ENCODE measurements at places on chromosomes 4 and X. TPM values are rescaled to one million over a fixed set of nuclear protein-coding genes. Genes with fewer than 3 reads are reported as not detected.

Gene NSUN7
- total RNA-seq, result 10.4 TPM

Gene AKAP4
- total RNA-seq, result not detected

Gene ASMTL
- total RNA-seq, result 14.0 TPM

Gene UVSSA
- 15.1 TPM for total RNA-seq

Gene VEGFC
- total RNA-seq, result not detected

Gene ANOS1
- total RNA-seq, result 2.0 TPM

Gene EGF
- 0.37 TPM for total RNA-seq

Gene HOPX
- total RNA-seq, result 13.5 TPM

- H3K4me3 ChIP-seq, result no peak overlapping the region
- H3K36me3 ChIP-seq, result no peaks in the 10 kb centered on the region
- H3K27ac ChIP-seq, result no peak overlapping the region
- no peaks in the 10 kb centered on the region for H3K27me3 ChIP-seq
- no peak for DNase-seq
Measured at GRCh38 chr4:114875630-114876029, 237.8 kb downstream of the NDST4 start.

DNA sequence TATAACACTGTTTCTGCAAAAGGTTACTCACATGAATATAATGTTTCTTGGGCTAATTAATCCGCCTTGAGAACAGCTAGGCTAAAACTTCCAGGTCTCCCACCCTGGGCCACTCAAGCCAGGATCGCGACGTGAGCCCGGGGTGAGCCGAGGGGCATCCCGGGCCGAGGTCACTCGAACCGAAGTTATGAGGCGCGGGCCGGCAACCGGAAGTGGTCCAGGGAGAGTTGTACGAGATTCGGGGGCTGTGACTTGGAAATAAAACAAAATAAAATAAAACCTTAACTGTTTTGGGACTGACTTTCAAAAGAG, 317 bp downstream of the CMC4 start:
- peak overlapping the region; percentile 91 for H3K27ac ChIP-seq
- no peaks in the 10 kb centered on the region for H3K36me3 ChIP-seq
- DNase-seq, result no peak
- peak overlapping the region; percentile 44 for H3K4me3 ChIP-seq
- peaks cover 36% of the 10 kb centered on the region for H3K4me1 ChIP-seq
- H3K27me3 ChIP-seq, result no peaks in the 10 kb centered on the region

DNA sequence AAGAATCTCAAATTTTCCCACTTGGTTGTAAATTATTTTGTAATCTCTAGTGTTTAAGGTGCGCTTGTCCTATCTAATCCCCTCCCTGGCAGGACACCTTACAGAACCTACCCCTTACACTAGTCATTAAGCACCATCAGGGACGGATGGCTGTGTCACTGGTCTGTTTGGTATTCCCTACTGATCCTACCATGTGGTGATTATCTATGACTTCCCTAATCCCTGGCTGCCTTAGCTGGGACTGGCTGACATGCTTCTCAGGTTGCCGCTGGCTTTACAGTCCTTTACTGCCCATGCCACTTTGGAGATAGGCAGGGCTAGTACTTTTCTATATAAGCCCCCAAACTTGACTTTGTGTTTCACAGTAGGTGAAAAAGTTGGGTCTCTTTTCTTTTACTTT, 58.6 kb downstream of the ELOVL6 start:
- no peak overlapping the region for H3K27ac ChIP-seq
- H3K36me3 ChIP-seq, result no peaks in the 10 kb centered on the region
- H3K4me3 ChIP-seq, result no peak overlapping the region
- H3K27me3 ChIP-seq, result no peaks in the 10 kb centered on the region

GRCh38 chr4:187416216-187416615, 579.4 kb upstream of the ZFP42 start:
- no peak overlapping the region for H3K4me3 ChIP-seq
- H3K27me3 ChIP-seq, result no peaks in the 10 kb centered on the region
- H3K36me3 ChIP-seq, result no peaks in the 10 kb centered on the region
- DNase-seq, result no peak
- H3K27ac ChIP-seq, result no peak overlapping the region

DNA sequence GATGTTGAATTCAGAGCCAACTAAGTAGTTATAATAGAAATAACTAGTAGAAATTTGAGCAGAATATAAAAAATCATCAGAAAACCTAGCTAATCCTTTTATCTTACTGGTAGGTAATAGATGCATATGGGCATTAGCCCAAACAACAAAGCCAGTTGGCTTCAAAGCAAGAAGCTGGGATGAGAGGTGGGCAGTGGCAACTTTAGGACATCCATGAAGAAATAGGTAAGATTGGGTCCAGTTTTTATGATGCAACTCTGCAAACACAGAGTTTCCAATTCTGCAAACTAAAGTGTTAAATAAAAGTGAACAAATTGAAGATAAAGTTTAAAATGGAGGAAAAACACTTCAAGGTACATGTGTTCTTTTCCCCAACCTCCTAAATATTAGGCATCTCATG, 5.1 kb downstream of the PGRMC2 start:
- no peaks in the 10 kb centered on the region for H3K36me3 ChIP-seq
- no peak overlapping the region for H3K27ac ChIP-seq
- no peak for DNase-seq
- no peak overlapping the region for H3K4me3 ChIP-seq
- H3K27me3 ChIP-seq, result no peaks in the 10 kb centered on the region

DNA sequence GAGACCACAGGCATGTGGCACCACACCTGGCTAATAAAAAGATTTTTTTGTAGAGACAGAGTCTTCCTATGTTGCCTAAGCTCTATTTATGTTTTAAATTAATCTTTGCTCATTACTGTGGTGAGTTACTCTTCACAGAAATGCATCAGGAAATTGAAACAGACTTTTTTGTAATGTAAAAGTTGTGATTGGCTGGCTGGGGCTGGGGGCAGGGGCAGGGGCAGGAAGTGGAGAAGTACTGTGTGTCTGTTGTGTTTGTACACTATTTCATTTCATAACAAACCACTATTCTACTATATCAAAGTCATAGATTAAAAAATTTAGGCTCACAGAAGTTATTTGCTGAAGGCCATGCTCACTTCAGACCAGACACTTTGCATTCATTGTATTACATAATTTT, 19.1 kb upstream of the ABRAXAS1 start:
- no peak for DNase-seq
- H3K4me1 ChIP-seq, result no peaks in the 10 kb centered on the region
- H3K36me3 ChIP-seq, result no peaks in the 10 kb centered on the region
- no peak overlapping the region for H3K27ac ChIP-seq
- no peak overlapping the region for H3K4me3 ChIP-seq

- no peak overlapping the region for H3K4me3 ChIP-seq
- H3K27ac ChIP-seq, result no peak overlapping the region
- no peaks in the 10 kb centered on the region for H3K36me3 ChIP-seq
- H3K4me1 ChIP-seq, result no peaks in the 10 kb centered on the region
- no peaks in the 10 kb centered on the region for H3K27me3 ChIP-seq
Measured at GRCh38 chrX:19293606-19294325, 50.0 kb upstream of the PDHA1 start.

DNA sequence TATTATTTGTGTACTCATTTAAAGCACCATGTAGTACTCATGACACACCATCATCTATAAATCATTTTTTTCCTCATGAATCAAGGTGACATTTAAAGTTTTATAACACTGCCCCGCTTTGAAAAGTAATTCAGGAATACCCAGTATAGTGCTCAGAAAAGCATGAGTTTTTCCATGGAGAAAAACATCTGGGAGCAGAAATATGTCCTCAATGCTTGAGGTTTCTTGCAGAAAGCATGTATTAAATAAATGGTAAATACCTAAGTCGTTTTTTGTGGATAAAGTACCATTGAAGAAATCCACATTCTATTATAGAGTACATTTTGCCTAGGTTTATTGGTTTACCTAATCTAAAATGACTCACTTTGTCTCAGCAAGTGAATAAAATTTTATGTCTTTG, 66.2 kb downstream of the UBA6 start:
- H3K27me3 ChIP-seq, result no peaks in the 10 kb centered on the region
- no peak for DNase-seq
- peaks cover 78% of the 10 kb centered on the region for H3K36me3 ChIP-seq
- no peaks in the 10 kb centered on the region for H3K4me1 ChIP-seq
- no peak overlapping the region for H3K4me3 ChIP-seq

DNA sequence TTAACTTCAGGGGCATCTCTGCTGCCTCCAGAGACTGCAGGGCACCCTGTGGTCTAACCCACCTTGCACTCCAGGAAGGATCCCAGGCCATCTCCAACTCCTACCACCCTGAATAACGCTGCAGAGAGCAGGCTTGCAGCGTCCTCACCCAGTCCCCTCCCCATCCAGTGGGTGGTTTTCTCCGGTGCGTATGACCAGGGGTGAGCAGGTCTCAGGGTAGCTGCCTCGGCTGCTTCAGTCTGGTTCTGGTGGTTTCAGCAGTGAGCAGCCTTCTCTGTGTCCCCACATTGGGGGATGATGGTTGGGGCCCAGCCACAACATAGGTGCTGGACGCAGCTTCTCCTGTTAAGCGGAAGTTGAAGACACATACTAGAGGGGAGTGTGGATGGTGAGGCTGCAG, 38.6 kb upstream of the SORCS2 start:
- no peaks in the 10 kb centered on the region for H3K4me1 ChIP-seq
- H3K4me3 ChIP-seq, result no peak overlapping the region
- no peak for DNase-seq
- H3K27me3 ChIP-seq, result no peaks in the 10 kb centered on the region
- no peaks in the 10 kb centered on the region for H3K36me3 ChIP-seq

Data from stomach (tissue), 19 donors.